ENCODE measurements at places on chromosomes 12 and 14. TPM values are rescaled to one million over a fixed set of nuclear protein-coding genes. Genes with fewer than 3 reads are reported as not detected.

DNA sequence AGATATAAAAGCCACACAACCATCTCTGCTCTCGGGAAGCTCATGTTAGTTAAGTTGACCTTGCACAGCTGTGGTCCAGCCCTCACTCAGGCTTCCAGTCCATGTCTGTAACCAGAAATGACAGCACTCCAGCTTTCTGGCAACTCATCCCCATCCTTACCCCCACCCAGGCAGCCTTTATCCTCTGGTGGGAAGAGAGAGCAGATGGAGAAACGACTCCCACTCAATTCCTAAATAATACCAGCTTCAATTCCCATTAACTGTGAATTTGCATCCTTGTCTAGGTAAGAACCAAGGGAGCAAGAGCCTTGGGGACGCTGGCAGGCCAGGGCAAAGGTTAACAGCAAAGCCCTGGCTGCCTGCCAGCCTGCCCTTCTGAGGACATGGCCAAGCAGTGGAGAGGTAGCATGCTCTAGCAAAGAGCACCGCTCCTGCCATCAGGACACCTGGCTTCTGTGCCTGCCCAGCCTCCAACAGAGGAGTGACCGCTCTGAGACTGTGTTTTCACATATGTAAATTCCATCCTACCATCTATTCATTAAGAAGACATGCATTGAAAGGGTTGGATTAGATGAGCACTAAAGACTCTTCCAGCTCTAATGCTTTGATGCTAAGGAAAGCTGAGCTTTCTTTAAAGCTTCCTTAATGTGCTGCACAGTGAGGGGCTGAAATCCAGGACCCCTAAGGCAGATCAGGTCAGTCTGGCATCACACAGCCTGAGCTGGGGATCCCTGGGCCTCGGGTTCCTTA is 236.1 kb downstream of the GRIN2B start:
- DNase-seq: no peak

COL2A1 gene
- total RNA-seq: not detected

GRCh38 chr14:64554556-64554955 is 4.8 kb downstream of the PPP1R36 start:
- no peak for DNase-seq

GRCh38 chr14:99677231-99678140 is 6.6 kb upstream of the CYP46A1 start:
- no peak for DNase-seq

GRCh38 chr12:79453820-79454219 is 236.9 kb downstream of the PAWR start:
- DNase-seq: no peak
